ENCODE measurements at places on chromosomes 3 and 15.
A peak's percentile ranks its signal among the peaks of the same experiment; 100 is the strongest.

GRCh38 chr15:63626955-63627354 lies 29.8 kb downstream of the FBXL22 start:
- no peak for DNase-seq

DNA sequence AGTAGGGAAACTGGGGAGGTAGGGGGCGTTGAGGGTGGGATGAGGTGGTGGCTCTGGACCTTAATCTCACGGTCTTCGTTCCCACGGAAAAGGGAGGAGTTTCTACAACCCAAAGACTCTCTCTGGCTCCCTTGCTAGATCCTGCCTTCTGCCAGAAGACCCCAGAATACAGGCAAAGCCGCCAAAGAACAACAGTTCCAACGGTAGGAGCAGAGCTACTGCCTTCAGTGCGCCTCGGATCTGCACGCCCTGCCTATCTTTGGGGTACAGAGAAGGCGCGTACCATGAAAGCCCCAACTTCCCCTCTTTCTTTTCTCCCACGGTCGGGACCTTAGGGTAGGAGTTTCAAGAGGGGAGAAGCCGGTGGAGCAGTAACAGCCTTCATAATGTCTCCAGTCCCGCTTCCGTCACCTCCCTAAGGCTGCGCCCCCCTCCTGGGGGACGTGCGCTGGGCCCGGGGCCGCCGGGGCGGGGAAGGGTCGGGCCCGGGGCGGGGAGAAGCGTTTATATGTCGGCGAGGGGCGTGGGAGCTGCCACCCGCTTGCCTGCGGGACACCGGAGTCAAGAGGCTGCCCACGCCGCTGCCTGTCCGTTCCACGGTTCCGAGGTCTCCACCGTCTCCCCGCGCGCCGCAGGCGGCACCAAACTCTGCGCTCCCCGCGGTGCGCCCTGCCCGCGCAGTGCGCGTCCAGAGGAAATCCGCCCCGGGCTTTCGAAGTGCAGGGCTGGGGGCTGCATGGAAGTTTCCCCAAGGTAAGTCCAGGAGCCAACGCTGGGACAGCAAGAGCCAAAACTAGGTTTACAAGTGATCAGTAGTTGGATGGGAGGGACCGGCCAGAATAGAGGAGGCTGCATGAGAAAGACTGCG lies at the start of gene COL6A6:
TSS of gene COL6A6 (plus strand) at position 533 of the 868 bp plus-strand sequence. CDS start 43,188 bp downstream, outside the sequence.
- no peak for DNase-seq

DNA sequence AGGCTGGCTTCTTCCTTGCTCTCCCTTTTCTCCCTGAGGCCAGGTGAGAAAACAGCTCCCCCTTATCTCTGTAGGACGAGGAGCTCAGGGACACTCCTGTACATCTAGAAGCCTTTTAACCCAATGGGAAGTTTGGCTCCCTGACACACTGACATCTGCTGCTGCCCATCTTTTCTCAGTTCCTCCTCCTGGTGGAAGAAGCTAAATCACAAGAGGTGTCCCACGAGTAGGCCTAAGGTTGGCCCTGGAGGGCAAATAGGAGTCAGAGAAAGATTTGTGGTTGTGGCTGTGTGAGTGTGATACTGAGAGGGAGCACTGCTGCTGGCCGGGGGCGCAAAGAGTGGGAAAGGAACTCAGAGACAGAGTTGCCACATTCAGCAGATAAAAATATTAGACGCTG lies 49.5 kb downstream of the ARHGAP31 start:
- no peak for DNase-seq

DNA sequence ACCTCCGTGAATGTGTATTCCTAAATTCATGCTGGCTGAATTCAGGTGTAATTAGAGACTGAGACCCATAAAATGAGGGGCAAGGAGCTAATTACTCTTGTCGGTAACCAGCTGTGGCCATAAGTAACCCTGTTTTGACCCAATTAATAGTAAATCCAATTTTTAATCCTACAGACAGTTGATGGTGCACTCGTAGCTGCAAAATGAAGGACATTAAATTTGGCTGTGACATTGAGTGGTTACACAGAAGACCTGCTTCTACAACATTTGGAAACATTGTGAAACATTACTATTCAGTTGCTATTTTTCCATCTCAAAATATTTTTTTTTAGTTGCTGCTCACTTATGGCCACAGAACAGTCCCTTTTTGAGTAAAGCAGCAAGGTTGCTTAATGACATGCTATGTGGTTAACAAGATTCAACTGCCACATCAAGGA lies 33.0 kb downstream of the MBNL1 start:
- no peak for DNase-seq

DNA sequence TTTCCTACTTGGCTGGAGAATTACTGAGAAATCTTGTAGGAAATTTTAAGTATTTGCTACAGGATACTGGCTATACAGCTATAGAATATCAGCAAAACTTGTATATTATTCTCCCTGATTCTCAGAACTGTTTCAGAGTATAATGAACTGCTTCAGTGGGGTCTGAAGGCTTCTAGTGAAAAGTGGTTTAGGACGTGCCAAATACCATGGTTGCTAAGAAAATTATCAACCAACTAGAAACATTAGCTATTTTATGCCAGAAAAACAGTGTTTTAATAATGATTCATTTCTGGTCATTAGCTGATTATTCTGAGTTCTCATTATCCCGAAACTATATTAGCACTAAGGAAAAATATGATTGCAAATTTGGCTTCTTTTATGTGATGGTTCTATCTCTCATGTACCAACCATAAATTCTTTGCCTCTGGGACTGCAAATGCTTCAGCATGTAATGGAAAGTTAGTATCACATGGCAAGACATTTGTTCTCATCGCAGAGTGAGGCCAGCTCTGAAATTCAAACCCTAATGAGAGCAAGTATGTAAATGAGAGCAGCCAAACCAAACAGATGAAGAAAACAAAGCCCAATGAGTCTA lies 11.0 kb upstream of the TSC22D2 start:
- DNase-seq = no peak

- no peak for DNase-seq
These were observed 42.5 kb downstream of the EPHB3 start for GRCh38 chr3:184604039-184604601.

DNA sequence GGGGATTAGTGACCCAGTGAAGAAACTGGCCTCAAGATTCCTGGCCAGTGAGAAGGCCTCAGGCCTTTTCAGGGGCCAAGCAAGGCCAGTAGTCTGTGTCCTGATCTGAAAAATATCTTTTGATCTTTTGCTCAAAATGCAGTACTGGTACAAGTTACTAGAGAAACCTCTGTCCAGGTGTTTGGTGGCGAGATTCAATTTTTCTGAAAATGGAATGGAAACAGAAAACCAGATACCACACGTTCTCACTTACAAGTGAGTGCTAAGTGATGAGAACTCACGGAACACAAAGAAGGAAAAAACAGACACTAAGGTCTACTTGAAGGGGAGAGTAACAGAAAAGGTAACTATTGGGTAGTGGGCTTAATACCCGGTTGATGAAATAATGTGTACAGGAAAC lies 463.4 kb downstream of the ZIC1 start:
- no peak for DNase-seq

GRCh38 chr15:59354417-59355031 lies 18.1 kb downstream of the MYO1E start:
- DNase-seq = no peak

DNA sequence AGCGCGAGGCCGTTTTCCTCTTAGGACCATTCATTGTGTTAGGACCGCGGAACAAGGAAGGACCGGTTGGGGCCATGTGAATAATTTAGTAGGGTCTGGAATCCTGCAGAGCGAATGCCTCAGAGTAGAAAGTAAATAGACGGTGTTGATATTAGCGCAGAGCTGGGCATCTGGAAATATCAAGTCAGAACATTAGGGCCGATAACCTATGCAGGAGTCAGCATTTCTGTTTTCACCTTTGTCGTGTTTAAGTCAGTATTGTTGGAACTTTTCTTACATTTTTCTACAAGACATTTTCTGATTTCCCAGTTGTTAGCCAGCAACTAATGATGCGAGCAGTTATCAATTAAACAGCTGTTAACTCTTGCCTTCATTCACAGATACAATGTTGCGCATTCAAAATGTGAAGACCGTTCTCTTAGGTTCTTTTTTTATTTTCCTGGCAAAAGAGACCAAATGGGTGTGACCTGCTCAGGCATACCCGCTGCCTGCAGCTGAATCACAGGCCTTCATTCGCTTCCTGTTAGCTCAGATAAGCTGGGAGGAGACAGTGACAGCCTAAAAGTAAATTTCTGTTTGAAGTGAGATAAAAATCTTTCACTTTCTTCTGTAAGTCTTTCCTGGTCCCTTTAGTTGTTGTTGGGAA lies 966 bp upstream of the PKM start:
- peak; percentile 79 for DNase-seq

DNA sequence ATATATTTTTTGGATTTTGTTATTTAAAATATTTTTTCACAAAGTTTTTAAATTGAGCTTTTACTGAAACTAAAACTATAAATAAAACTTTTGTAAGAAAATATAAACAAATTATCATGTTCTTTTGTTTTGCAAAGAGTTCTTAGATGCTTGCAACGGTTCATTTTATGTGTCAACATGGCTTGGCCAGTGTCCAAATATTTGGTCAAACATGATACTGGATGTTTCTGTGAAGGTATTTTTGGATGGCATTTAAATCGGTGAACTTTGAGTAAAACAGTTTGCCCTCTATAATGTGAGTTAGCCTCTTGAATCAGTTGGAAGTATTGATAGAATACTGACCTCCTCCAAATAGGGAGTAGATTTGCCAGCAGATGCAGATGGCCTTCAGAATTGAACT lies 612.6 kb upstream of the NECTIN3 start:
- DNase-seq = no peak

- no peak for DNase-seq
These were observed 5.8 kb downstream of the ANO10 start for GRCh38 chr3:43616034-43616433.

GRCh38 chr15:61146091-61146930 lies 82.8 kb downstream of the RORA start:
- DNase-seq = no peak

- no peak for DNase-seq
These were observed 55.4 kb downstream of the PDZRN3 start for GRCh38 chr3:73569246-73569760.

DNA sequence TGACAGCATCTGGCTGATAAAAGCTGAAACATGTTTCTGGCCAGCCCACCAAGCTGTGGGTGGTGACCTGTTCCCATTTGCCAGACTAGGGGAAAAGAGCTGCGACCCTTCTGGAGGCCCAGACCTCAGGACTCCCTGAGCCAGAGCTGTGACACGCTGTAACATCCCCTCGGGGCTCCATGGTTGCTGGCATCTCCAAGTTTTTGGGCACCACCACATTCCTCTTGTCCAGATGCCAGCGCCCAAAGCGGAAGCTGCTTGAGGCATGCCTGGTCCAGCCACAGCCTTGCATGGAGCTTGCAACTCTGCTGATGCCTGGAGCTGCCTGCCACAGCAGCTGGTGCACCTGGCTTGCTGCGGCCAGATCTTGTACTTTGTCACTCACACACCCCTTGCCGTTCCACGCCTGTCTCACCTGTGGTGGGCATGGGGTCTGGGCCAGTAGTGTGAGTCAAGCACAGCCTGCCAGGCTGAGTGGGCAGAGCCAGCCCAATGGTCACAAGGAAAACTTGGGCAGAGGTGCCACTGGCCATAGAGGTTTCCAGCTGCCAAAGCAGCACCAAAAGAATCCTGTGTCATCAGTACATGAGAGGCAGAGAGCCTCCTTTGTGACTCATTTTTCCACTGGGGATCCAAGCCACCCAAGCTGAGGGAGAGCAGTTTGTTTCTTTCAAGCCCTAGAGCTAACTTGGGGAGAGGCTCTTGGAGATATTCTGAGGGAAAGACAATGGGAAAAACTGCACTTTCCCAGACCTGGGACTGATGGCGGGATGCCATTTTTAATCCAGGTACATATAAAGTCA lies 45.7 kb upstream of the PTX3 start:
- DNase-seq = no peak
